ENCODE measurements at places on chromosomes 6 and 20.
A peak's percentile ranks its signal among the peaks of the same experiment; 100 is the strongest.

GRCh38 chr6:105981002-105981887, 104.9 kb upstream of the PRDM1 start:
- DNase-seq: no peak

GRCh38 chr6:108760126-108761050, 87.8 kb upstream of the ARMC2 start:
- DNase-seq: no peak

DNA sequence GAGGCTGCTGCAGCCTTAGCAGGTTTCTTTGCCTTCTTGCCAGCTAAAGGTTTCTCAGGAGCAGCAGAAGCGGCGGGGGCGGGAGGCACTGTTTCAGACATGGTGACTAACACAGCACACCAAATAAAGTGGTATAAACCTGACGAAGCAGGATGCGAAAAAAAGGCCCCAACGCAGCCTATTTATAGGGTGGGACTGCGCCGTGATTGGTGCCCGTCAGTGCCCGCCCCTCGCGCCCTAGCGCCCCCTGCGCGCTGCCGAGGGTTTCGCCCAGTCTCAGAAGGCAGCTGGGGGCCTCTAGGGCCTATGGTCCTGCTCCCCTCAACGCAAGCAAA, 55.0 kb downstream of the TRIM38 start:
- DNase-seq: peak; percentile 74

GRCh38 chr6:91171754-91172462, 585.0 kb upstream of the MAP3K7 start:
- DNase-seq: no peak

- no peak for DNase-seq
Measured at GRCh38 chr6:23692184-23692583, 433.8 kb upstream of the NRSN1 start.

GRCh38 chr20:32804817-32805216, 14.9 kb upstream of the MAPRE1 start:
- DNase-seq: no peak

GRCh38 chr6:109087661-109088264, 6.9 kb downstream of the SESN1 start:
- no peak for DNase-seq

GRCh38 chr20:59938696-59939051, 1.4 kb downstream of the PPP1R3D start:
- no peak for DNase-seq

DNA sequence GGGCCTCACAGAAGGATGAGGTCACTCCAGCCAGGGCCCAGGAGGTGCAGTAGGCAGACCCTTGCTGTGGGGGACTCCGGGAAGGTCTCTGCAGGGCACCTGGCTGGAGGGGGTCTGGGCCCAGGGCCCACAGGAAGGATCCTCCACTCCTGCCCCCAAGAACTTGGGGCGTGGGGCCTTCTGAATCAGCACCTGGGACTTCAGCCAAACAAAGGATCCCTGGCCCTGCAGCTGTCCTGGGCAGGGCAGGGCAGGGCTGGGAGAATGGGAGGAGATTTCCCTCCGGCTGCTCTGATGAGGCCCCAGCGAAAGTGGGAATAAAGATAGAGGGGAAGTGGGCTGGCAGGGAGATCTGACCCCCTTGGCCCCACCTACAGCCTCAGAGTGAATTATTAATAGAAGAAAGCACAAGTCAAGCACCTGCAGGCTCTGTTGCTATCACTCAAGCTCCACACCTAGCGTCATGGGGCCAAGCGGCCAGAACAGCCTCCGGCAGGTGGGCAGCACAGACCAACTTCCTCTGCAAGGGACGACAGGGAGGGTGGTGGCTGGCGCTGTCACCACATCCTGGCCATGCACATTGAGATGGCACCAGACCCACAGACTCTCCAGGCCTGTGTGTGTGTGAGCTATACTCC, 61.6 kb upstream of the MRPS10 start:
- DNase-seq: no peak

GRCh38 chr20:40542065-40542464, 147.0 kb downstream of the MAFB start:
- DNase-seq: no peak

DNA sequence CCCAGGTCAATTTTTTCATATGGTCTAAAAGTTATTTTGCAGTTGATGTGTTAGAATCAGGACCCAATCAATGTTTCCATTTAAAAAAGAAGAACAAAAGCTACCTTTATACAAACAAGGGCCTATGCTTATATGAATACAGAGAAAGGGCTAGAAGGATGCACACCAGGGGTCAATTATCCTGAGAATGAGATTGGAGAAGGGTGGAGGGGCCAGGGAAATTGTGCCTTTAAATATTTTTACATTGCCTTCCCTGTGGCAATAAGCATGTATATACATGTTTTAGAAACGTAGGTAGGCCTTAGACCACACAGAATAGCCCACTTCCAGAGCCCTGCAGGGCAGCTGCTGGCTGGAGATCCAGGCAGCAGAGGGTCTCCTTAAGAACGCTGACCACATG, 12.7 kb downstream of the EXOC2 start:
- no peak for DNase-seq

DNA sequence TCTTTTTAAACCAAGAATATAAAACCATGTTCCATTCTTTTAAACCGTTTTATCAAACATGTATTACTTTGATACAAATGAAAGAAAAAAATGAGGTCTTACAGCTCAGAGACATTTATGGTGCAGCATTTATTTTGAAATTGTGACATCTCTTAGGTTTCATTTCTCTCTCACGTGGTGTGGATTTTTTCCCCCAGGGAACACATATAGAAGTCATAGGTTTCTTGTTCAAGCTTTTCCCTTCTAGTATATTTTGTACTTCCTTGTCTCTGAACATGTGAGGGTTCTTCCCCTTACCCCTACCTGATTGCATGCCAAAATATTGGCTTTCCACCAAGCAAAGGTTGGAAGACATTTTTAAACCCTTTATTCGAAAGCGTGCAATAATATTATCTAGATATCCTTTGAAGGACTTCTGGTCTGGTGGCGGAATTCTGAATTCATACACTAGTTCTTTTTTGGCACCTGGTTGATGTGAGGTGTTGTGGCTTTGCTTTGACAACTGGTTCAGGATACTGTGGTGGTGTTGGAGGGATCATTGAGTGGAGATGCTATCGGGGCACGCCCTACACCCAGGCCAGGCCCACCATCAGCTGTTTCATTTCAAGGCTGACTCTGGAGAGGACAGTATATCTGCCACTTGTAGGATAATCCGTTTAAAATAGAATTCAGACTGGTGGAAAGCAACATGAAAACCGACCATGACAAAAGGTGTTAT, 5.6 kb upstream of the FAM50B start:
- no peak for DNase-seq

DNA sequence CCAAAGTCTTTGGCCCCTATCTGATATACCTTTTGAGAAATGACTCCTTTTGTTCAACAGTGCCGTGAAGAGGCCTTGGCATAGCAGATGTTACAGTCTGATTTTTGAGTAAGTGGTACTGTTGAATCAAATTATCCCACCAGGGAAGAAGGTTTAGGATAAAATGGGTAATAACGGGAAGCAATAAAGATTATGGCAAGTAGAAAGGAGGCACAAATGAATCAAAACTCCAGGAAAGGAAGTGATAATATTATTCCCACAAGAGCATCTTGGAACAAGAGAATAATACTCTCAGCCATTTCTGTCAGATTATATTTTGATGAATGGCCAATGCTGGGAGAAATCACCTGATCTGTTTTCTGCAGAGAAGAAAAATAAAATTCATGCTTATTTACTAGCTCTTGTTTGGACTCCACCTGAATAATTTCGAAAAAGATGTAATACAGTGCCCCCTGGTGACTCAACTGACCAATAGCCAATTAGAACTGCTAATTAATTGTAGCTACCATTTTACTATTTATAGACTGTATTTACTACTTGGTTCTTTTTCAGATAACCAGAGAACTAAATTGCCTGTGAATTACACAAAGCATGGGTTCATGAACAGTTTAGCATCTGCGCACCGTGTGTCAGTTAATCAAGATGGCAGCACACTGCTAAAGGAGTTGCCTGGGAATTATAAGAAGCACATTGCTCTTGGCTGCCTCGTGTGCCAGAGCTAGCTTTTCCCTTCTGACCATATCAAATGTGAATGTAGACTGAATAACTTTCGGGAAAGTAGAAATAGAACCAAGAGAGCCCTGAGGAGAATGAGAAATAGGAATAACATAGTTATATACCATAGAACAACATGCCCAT, 78.5 kb upstream of the TRDN start:
- DNase-seq: no peak

DNA sequence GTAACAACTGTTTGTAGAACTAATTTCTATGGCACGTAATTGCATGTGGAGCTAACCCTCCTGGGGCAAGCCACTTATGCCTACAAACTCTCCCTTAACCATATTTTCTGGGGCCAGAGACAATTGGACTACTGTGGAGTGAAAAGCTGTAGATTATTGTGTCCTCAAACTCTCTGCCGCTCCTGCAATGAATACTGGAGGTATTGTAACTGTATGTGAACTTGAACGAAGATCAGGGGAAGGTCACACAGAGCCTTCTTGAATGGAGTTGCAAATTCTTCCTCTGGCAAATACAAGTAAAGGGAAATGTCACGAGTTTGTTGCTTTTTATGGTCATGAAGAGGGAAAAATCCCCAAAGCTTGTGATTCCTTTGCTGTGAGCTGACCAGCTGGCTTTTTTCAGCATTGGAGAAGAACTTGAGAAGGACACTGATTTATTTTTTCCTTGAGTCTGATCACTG, 18.2 kb downstream of the AKAP12 start:
- DNase-seq: no peak

GRCh38 chr6:10690651-10691445, 3.6 kb downstream of the C6orf52 start:
- no peak for DNase-seq

DNA sequence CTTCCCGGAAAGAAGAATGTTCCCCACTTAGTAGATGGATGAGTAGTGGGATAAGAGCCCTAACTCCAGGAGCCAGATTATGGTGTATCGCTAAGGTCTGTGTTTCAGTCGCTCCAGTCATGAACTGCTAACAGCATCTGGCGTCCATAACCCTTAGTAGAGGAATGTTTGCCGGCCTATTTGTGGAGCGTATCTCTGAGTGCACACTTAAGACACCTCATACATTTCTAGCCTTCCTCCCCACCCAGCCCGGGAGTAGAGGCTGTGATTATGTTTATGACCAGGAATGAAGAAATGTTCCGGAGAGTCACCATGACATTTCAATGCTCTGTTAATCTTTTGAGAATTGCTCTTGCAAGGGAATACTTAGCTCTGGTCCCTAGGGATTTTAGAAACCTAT, 251.1 kb upstream of the SOX4 start:
- no peak for DNase-seq

DNA sequence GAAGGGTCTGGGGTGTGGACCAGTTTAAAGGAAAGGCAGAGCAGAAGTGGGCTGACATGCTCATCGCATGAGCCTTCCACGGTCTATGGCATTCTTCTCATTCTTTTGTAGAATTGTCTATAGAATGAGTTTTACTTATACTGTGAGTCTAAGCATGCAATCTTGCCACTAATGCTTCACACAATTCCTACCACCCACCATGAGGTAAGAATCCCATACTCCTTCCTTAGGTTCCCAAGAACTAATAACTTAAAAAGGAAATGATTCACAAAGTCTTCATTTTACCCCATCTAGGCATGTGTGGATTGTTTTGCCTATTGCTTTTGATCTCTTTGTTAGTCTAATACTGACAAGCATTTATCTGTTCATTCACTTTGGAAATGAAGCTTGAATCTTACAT, 195.2 kb downstream of the LY86 start:
- no peak for DNase-seq

- no peak for DNase-seq
Measured at GRCh38 chr6:41174610-41175009, 11.7 kb upstream of the TREM2 start.

DNA sequence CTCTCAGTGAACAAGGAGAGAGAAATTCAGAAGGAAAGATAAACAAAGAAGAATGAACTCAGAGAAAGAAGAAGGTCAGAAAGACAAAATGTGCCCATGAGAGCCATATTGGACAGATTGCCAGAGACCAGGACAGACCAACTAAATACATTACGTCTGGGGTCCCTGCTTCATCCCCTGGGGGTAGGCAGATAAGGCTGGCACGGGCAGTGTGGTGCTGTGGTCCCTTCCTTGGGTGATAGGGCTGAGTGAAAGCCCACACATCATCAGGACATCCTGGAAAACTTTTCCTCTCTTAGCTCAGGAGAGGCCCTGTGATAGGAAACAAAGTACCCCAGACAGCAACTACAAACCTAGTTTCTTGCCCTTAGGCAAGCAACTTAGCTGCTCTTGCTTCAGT, 13.2 kb upstream of the ARMC12 start:
- no peak for DNase-seq

- no peak for DNase-seq
Measured at GRCh38 chr20:9160331-9160730, 91.4 kb downstream of the PLCB4 start.

- DNase-seq: no peak
Measured at GRCh38 chr6:65646544-65646943, 60.5 kb downstream of the EYS start.

DNA sequence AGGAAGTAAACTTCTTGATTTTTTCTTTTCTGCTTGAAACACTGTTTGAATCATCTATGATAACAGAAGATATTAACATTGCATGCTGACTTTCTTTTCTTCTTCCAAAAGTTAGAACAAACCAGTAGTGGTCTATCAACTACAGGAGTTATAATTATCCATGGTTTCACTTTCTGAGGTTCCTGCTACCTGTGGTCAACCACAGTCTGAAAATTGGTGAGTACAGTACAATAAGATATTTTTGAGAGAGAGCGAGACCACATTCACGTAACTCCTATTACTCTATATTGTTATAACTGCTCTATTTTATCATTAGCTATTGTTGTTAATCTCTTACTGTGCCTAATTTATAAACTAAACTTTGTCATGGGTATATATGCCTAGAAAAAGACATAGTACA, 86.1 kb downstream of the MAP7 start:
- DNase-seq: no peak

DNA sequence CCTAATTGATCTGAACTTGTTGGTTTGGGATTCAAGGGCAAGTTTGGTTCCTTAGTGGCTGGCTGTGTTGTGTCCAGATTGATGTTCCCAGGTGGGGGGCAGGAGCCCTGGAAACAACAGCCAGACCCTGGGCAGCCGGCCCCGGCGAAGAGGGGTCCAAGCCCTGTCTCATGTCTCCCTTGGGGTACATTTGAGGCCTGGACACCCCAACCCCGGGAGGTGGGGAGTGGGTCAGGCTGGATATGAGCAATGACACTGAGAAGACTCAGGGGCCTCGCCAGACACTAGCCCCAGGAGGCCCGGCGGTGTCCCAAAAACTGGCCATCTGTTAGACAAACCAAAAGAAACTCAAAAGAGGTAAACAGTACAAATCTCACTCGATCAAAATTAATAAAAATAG, 79.6 kb downstream of the YTHDF1 start:
- DNase-seq: no peak
